CD4-positive, alpha-beta T cell treated with Interleukin-6 at 100 ng/mL for 8 hours (primary cell): ENCODE measurements at places on chromosomes 2 and 18.

DNA sequence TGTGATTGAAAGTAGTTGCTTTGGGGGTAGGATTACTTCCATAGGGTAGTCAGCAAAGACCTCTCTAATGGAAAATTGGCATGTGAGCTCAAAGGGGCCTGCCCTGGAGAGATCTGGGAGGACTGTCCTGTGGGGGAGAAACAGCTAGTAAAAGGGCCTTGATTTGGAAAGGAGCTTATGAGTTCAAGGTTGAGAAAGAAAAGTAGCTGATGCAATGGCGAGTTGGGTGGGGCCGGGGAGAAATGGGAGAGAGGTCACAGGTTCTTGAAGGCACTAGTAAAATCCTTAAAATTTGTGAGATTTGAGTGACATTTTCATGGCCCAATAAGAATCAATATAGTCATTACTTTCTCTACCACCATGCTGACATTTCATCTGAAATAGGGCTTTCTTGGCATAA, 82.0 kb upstream of the CCDC195 start:
- no peak for DNase-seq

DNA sequence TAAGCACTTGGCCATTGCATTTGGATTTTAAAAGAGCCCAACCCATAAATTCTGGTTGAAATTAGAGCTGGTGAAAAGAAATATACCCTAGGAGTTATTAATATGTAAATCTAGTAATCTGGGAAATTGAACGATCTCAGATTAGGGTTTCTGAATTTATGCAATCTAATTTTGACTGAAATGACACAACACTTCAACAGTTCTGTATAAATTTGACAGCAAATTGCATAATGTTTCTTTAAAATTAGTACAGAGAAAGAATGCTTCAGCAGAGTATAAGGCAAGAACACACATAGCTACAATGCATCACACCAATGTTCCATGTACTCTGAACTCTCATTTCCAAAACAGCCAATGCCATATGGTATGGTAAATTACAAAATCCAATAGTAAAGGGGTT, 201.5 kb upstream of the ITGA4 start:
- no peak for DNase-seq

DNA sequence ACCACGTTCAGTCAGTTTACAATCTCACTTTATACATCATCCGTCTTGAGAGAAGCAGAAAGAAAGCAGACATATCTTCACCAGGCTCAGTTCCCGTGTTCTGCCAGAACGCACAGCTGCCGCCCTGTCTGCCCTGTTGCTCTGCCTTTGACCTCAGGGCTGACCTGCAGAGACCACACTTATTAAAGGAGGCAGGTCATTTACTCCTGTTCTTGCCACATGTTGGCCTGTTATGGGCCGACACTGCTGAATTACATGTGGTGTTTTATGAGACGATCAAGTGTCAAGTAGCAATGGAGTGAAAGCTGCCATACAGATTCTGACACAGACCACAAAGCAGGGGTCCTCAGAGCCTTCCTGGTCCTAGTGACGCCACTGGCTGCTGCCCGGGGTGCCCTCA, 232.2 kb downstream of the TTC32 start:
- DNase-seq = no peak

- DNase-seq = no peak
Measured at GRCh38 chr2:63735263-63735662, 106.4 kb upstream of the UGP2 start.

DNA sequence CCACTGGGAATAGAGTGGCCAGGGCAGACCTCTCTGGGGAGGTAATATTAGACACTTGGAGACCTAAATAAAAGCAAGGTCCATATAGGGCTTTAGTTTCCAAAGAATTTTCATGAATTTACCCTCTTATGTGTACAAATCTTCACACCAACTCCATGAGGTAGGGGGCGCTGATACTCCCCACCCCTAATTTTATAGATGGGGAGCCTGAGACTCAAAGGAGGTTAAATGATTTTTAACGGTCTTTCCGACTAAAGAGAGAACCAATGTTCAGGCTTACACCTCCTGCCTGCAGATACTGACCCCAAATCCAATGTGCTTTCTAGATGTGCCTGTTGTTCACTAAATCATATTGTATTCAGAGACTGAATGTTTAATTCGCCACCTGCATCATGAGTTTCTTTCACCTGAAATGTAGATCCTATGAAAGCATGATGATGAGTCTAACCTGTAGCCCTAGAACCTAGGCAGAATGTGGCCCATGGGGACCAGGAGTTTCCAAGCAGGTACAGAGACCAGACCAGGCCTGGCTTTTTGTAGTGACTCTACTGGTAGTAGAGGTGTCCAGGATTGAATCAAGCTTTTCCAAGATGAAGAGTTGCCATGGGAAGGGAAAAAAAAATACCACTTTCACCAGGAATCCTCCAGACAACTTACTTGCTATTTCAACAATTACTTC, 16.8 kb upstream of the PAX3 start:
- DNase-seq = no peak

DNA sequence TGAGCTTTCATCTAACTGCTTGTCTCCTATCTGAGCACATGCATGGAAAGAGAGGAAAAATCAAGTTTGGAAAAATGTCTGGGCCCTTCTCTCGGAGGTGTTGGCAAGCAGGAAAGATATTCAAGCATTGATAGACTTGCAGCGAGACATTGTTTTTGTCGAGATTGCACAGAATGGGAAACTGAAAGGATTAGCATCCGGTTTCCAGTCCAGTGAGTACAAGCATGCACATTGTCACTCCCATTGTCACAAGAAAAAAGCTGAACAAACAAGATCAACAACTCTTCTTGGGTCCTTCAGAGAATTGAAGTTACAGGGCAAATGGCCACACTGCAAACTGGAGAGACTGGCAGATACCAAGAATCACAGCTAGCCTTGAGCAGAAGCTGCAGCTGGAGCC, 19.6 kb upstream of the MC5R start:
- DNase-seq = no peak

DNA sequence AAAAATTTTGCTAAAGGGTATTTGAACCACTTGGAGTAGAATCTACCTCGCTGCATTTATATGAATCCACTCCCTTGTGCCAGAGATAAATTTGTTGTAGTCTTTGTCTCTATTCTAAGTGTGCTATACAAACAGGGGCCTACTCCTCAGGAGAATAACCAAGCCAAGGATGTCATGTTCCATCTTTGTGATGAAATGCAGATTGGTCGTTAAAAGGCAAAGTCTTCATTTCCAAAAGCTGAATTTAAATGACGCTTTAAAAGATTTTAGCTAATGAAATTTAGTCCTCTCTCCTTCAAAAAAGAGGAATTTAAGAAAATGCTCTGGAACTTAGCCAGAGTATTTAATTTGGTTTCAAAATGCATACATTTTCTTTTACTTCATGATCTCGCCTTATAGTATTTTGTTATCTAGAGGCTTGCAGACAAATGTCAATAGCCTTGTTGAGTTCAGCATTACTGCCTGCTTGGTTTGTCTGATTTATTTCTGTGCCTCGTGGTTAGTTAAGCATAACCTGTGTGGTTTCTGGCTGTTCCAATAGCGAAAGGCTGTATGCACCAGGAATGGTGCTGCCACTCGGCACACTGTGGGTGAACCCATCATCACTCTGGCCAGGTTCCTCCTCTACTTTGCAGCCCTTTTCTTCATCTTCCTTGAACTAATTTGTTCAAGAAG, 417.6 kb downstream of the ZNF521 start:
- DNase-seq = no peak

GRCh38 chr2:85255813-85256594, 71.8 kb downstream of the TGOLN2 start:
- no peak for DNase-seq

- no peak for DNase-seq
Measured at GRCh38 chr2:67462738-67463496, 65.8 kb downstream of the ETAA1 start.

- DNase-seq = no peak
Measured at GRCh38 chr18:78607784-78608183, 371.8 kb upstream of the SALL3 start.

- no peak for DNase-seq
Measured at GRCh38 chr2:143725400-143725799, 596.2 kb downstream of the ARHGAP15 start.

- DNase-seq = no peak
Measured at GRCh38 chr2:95113464-95113863, 8.1 kb downstream of the MRPS5 start.

GRCh38 chr2:239318151-239318611, 82.6 kb downstream of the HDAC4 start:
- DNase-seq = no peak

DNA sequence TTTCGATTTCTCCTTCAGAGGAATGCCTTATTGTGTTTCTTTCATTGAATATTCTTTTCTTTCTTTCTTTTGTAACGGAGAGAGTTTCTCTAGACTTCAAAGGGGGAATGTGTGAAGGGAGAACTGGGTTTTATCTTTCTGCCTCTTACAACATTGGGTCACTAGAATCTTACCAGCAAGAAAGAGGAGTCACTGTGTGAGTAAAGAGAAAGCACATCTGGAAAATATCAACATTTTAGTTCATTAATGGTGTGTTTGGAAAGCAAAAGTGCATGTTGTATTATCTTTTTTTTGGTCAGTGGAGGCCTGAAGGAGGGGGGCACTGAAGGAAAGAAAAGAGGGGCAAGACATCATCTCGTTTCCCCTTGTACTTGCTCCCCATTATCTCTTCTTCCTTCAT, 86.6 kb upstream of the THOC1 start:
- DNase-seq = no peak

DNA sequence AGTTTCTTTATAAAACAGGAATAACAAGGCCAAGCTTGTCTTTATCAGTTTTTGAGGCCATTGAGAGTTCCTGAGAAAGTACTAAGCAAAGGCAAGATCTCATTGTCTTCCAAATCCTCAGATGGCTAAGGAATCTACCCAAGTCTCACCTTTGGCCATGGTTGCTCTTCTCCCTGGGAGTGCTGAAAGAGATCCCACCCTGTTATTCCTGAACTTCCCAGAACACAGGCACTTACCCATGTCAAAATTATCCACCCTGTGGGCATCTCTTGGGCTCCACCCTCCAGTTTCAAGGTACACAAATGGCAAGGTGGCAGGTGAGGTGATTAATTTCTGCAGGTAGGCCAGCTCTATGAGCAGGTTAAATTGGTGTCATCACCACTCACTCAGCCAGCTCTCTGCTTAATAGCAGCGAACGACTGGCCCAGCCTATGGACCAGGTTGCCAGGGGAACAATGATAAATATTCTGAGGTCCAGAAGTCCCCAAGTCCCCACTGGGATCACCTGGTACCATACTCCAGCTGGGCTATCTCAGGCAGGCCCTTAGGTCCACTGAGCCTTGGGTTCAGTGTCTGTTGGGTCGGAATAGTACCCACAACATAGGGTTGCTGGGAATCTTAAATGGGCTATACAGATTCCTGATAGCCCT, 2.3 kb upstream of the SPRED2 start:
- no peak for DNase-seq

GRCh38 chr2:119536707-119537106, 7.5 kb upstream of the CFAP221 start:
- DNase-seq = no peak
